ENCODE measurements at places on chromosomes 3 and 15.

DNA sequence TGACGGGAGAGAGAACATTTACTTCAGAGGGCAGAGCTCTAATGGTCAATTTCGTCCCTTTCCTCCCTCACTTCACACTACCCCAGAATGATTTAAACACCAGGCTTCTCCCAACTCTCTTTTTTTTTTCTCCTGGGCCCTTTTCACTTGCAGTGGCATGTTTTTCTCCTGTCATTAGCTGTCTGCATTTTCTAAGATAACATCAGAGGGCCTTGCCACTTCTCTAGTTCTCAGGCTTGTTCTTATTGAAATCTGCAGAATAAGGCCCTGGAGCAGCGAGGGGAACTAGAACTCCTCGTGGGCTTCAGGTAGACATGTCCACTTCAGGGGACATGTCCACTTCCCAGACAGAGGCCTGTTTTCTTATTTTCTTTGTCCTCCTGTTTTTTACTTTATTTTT is 514.4 kb upstream of the TBL1XR1 start:
- no peak for DNase-seq

DNA sequence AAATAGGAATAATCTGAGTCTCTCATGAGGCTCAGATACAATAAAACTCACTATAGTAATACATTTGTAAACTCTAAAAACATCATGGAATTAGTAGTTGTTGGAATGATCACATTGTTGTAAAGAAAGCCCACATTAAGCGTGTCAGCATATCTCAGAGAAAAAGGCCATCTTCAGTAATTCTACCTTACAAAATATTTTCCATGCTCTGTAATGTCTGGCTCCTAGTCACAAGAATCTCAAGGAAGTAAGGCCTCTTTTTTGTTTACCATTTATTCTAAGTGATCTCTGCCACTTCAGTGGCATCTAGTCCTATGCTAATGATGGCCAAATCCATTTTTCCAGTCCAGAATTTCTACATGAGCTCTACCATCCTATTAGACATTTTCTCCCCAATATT is 240.2 kb upstream of the ZNF717 start:
- no peak for DNase-seq

DNA sequence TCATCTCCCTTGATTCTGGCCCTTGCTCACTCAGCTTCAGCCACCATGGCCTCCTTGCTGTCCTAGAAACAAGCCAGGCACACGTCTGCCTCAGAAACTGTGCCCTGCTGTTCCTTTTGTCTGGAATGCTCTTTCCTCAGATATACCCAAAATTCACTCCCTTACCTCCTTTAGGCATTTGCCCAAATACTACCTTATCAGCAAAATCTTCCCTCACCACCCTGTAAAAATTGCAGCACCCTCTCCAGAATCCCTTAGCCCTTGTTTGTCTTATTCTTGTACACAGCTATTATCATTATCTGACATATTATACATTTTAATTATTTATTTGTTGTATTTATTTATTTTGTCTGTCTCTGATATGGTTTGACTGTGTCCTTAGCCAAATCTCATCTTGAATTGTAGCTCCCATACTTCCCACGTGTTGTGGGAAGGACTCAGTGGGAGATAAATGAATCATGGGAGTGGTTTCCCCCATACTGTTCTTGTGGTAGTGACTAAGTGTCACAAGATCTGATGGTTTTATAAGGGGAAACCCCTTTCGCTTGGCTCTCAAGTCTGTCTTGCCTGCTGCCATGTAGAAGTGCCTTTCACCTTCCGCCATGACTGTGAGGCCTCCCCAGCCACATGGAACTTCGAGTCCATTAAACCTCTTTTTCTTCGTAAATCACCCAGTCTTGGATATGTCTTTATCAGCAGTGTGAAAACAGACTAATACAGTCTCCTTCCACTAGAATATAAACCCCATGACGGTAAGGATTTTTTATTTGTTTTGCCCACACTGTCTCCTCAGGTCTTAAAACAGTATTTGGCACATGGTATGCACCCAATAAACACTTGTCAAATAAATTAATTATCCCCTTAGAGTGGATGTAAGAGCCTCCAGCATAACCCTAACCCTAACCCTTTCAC is 60.0 kb upstream of the STT3B start:
- DNase-seq: no peak

DNA sequence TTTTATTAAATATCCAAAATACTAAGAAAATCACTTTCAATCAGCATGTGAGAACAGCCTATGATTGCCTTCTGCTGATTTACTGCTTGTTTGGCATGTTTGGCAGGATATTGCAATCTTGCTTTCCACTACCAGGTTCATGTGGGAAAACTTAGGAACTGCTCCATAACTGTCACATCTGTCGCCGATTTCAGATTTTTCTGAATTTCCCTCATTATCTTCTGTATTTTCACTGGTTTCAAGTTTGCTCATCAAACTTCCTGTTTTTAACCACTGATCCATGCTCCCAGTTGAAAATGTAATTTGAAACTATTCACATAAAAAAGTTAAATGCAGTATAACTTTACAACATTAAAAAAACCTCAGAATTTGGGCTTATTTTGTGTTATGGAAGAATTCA is 93.0 kb downstream of the NFKBIZ start:
- no peak for DNase-seq

- DNase-seq: no peak
Measured at GRCh38 chr3:30657914-30658313, 51.5 kb downstream of the TGFBR2 start.

- no peak for DNase-seq
Measured at GRCh38 chr3:17006132-17006852, 121.5 kb downstream of the PLCL2 start.

DNA sequence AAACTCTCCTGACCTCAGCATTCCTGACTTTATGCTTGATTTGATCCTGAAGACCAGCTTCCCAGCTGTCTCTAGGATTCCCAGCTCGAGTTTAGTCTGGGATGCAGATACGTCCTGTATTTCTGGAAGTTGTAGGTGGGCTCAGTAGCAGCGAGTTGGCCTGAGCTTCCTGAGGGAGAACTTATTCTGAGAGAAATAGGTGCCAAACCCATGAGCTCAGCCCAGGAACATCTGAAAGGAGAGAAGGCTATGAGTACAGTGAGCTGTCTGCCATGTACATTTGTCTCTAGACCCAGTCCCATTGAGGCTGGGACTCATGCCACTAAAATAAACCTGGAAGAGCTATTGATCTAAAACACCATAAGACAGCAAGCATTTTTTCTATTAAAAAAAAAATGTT is 36.6 kb upstream of the SLC9A9 start:
- no peak for DNase-seq

- DNase-seq: no peak
Measured at GRCh38 chr3:29940759-29941323, 660.0 kb downstream of the RBMS3 start.

DNA sequence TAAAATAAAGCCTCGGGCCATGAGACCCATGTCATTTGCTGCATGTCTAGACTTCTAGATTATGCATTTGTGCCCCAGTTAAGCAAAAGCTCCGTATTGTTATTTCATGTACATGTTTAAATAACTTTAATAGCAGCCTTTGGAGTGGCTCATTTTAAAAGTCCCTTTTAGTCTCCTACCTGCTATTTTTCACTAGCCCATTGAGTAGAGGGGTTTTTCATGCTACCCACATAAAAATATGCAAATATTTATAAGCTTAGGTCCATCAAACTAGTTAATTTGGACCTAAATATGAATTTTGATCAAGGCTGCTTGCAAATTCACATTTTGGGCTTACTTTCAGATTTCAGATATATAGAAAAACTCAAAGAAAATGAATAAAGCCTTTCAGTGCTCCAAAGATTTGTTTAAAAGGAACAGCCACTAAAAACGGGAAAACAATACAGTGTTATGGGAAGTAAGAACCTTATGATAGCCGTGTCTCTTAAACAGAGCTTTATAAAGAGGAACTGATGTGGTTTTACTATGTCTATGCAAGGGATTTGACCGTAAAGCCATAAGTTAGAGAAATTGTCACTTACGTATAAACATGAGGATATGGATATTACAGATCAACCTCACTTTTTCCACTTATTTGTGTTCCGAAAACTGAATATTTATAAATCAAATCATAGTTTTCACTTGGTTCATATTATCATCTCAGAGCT is 30.0 kb downstream of the FILIP1L start:
- no peak for DNase-seq

- DNase-seq: no peak
Measured at GRCh38 chr3:24661175-24661584, 166.5 kb upstream of the THRB start.

DNA sequence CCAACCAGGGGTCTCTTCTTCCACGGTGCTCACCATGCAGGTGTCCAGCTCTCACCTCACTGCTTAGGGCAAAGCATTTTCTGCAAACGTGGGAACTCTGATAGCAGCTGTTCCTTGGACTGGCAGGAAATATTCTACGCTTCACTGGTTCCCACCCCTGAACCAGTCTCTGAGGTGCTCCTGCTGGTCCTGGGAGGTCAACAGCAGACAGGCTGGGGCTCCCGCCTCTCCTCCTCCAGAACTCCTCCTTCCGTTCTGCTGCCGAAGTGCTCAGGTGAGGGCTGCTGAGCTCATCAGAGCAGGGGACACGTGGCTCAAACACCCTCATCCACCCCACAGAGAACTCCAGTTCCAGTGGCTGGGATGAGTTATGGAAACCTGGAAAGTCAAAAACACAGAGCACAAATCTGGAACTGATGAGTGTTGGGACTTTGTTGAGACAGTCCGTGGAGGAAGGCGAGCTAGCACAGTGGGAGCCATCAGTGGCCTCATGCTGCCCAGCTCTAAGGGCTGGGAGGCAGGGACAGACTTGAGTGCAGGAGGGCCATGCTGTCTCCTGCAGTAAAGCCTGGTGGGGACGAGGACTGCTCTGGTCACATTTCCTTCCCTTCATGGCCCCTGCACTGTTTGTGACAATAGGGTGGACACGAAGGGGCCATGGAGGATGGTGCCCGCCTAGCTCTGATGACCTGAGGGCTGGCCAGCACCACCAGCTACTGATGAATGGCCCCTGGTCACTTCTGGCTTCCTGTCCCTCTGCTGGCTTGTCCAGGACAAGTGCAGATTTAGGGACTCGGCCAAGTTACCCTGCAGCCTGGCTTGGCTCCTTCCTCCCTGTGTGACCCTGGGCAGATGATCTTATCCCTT is 137.8 kb downstream of the KLF13 start:
- no peak for DNase-seq

DNA sequence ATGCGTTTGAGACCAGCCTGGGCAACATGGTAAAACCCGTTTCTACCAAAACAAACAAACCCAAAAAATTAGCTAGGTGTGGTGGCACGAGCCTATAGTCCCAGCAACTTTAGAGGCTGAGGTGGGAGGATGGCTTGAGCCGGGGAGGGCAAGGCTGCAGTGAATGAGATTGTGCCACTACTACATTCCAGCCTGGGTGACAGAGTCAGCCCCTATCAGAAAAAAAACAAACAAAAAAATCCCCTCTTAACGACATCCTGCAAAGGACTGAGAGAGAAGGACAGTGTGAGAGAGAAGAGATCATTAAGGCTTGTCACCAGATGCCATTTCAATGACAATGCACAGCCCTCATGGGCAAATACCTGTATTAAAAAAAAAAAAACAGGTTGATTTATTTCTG is 266.7 kb upstream of the ATP10A start:
- no peak for DNase-seq

GRCh38 chr3:113831103-113831355 is 7.6 kb upstream of the GRAMD1C start:
- no peak for DNase-seq

DNA sequence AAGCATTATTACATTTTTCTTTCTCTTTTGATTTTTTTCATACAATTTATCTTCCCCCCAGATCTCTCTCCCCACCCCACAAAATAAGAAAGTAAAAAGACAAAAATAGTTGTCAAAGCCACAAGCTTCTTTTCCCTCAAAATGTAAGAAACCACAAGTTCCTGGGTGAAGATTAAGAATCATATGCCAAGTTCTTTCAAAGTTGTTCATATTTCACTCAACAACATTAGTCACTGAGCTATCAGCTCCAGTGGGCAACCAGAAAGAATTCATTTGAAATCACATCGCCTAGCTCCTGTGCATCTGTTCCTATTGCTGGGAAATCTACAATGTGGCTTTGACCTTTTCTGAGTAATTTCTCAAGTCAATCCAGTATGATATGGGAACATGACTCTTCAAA is 681.6 kb upstream of the ARPP21 start:
- DNase-seq: no peak

GRCh38 chr15:49721621-49722020 is 100.8 kb downstream of the DTWD1 start:
- no peak for DNase-seq

- DNase-seq: no peak
Measured at GRCh38 chr3:172256101-172256734, 192.0 kb downstream of the GHSR start.

DNA sequence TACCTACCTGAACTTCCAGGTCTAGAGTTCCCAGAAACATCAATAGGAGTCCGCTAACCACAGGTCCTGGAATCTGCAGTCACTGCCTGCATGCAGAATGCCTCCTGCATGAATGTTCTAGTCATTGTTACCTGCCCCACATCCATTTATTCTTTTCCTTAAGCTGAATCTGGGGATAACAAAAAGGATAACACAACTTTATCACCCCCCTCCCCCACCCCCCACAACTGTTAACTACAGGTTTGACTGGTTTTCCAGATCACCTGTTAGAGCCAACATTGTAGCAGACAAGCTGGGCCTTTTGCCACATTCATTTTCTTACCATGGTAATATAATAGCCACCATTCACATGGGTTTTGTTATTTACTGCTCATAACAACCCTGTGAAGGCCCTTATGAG is 4.6 kb upstream of the CTSH start:
- DNase-seq: no peak

GRCh38 chr15:74312445-74313007 is 54.9 kb downstream of the CYP11A1 start:
- no peak for DNase-seq

All from stimulated activated CD4-positive, alpha-beta T cell treated with anti-CD3 and anti-CD28 coated beads, Interleukin-1b, Interleukin-23, amount 100 ng/mL, for 1 hour (primary cell).